Myocyte (in vitro differentiated cells): ENCODE measurements at places on chromosomes 2 and 18. TPM values are rescaled to one million over a fixed set of nuclear protein-coding genes. Genes with fewer than 3 reads are reported as not detected.

GRCh38 chr2:19321946-19322345 lies 36.5 kb downstream of the OSR1 start:
- DNase-seq, result no peak

- no peak for DNase-seq
Observed at GRCh38 chr2:15010346-15010745, 377.8 kb downstream of the LRATD1 start.

GRCh38 chr18:22691946-22692710 lies 241.0 kb upstream of the RBBP8 start:
- DNase-seq, result no peak

DNA sequence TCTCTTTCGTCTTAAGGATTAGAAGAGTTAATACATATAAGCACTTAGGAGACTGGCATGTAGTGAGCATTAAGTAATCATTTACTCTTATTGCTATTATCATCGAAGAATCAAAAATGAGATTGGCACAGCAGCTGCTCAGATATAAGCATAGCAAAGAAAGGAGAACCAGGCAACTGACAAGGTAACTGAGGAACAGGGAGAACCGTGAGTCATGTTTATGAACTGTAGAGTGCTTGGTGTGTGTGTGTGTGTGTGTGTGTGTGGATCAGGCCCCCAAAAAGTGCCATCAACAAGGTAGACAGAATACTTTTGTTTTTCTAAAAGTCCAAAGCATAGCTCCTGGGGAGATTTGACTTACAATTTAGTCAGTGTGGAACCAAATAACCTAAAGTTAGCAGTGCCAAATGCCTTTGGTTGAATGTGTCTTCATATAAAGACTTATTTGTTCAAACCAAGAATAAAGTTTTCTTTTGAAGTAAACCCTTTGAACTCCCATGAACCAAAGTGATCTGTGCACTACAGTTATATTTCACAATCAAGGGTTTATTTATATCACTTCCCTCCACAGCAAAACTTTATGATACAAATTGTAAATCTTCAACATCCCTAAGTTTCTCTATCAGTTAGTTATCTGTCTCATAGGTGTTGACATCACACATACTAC lies 660.6 kb downstream of the NYAP2 start:
- no peak for DNase-seq

DNA sequence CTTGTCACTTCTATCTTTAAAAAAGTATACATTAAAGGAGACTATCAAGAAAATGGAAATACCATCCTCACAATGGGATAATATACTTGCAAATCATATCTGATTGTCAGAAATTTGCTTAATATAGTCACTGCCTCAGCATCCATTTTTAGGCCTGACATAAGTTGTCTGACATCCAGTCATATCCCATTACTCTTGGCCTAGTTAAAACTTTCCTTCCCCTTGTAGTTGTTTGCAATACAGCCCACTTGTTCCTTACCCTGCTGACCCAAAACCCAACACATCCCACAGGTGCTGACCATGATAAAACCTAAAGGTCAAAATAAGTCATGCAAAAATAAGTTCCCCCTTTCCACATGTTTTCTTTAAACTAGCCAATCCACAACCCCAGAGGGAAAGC lies 3.6 kb upstream of the ARHGEF33 start:
- peak; percentile 64 for DNase-seq

DNA sequence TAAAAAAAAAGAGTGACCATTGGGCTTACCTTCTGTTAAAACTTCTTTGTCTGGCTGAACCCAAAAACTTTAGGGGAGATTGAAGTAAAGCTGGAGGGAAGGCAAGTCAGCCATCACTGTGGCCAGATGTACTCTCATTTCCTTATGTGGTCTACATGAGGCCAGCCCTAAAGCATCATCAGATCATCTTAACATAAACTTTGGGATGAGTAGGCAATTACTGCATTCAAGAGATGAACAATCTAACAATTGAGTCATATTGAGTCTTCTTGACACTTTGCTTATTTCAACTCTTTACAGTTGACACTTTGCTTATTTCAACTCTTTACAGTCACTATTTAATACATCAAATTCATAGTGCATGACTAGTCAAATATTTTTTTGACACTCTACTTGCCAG lies 155.6 kb downstream of the QPCT start:
- no peak for DNase-seq

- no peak for DNase-seq
Observed at GRCh38 chr18:63701952-63702351, 808 bp upstream of the SERPINB11 start.

- DNase-seq, result peak; percentile 9
Observed at GRCh38 chr2:241269707-241270520, 45.6 kb downstream of the HDLBP start.

- no peak for DNase-seq
Observed at GRCh38 chr2:143246815-143247744, 117.9 kb downstream of the ARHGAP15 start.

DNA sequence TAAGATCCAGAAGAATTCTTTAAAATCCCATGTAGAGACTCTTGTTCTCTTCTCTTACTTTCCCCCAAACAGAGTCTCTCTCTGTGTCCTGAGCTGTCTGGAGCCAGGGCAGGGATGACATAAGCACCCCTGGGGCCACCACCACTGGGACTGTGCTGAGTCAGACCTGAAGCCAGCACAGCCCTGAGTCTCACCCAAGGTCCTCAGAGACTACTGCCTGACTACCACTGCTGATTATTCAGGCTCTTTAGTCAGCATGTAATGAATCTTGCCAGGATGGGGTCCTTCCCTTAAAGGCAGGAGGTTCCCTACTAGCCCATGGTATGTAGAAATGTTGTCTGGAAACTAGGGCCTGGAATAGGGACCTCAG lies 34.9 kb upstream of the DYNC1I2 start:
- no peak for DNase-seq

The TXNL1 gene
- total RNA-seq, result 67.5 and 78.9 TPM in 2 replicates

The RAPGEF4 gene
- 0.47 and 1.5 TPM in 2 replicates for total RNA-seq

The AFF3 gene
- total RNA-seq, result under 0.01 TPM in 1 of 2 replicates, not detected in the other
